Stimulated activated CD8-positive, alpha-beta memory T cell treated with anti-CD3 and anti-CD28 coated beads, Interleukin-4, amount 100 ng/mL, for 1 hour (primary cell): ENCODE measurements at places on chromosomes 12 and 14.

DNA sequence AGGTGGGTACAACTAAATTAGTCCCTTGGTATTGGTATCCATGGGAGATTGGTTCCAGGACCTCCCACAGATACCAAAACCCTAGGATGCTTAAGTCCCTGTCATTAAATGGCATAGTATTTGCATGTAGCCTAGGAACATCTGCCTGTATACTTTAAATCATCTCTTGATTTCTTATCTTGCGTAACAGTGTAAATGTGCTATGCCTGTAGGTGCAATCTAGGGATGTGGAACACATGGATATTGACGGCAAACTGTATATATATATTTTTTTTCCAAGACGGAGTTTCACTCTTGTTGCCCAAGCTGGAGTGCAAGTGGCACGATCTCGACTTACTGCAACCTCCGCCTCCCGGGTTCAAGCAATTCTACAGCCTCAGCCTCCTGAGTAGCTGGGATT lies 1.5 kb downstream of the KNTC1 start:
- no peak for DNase-seq

DNA sequence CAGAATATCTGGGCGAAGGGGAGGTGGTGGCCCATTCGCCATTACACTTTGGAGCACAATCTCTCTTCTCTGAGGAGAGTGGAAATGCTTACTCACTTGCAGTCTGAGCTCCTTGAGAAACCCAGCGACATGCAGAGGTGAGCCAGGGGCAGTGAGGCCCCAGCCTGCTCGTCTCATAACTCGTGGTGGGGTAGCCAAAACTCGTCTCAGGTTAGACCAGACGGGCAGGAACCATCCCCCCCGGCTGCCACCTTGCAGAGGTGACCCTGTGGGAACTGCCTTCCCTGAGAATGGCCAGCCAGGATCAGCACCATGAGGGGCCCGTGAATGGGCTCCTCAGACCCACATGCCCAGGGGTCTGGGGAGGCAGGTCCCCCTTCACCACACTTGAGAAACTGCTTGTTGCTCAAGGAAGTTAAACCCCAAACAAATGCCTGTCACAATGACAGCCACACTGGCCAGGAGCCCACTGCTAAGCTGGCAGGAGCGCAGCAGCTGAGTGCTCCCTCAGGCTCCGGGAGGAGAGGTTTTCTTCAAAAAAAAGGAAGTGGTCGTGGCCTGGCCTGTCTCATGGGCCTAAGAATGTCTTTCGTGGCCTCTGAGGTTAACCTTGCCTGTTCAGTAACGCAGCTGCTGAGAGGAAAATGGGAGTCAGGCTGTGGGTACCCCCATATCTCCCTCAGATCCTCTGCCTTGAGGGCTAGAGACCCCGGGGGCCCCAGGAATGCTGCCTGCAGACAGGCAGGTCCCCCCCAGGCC lies 9.2 kb upstream of the ALDH2 start:
- no peak for DNase-seq

DNA sequence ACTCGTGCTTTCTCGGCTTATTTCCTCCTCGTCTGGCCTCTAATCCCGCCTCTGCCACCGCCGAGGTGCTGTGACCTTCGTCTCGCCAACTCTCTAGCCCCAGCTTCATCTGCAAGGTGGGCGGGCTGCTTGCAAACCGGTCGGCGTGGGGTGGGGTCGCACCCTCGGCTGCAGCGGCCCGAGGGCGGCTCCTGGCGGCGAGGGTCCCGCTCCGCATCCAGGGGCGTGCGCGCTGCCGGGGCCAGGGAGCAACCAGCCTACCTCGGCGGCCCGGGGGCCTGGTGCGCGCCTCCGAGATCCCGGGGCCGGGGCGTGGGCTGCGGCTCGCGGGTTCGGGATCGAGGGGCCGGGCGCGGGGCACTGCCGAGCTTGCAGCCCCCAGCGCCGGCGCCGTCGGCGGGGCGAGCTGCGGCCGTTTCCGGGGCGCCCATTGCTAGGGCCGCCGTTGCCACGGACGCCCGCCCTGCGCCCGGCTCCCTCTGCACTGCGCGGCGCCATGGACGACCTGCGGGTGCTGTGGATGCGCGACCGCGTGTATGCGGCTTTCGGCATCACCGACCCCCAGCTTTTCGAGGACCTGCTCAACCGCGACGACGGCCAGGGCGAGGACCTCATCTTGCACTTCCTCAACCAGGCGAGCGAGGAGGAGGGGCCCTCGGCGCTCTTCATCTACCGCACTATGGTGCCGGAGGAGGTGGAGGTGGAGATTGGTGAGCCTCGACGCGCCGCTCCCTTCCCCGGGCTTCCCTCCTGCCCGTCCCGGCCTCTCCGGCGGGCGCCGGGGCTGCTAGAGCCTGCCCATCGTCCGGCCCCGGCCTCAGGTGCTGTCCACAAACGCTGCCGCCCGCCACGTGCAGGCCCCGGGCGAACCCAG lies at the start of gene DNAH10:
DNAH10 (plus strand) TSS at position 461 of the 874 bp plus-strand sequence; CDS start at position 497, 36 bp downstream.
- DNase-seq = no peak

GRCh38 chr12:112357214-112357613 lies 25.0 kb downstream of the HECTD4 start:
- no peak for DNase-seq

DNA sequence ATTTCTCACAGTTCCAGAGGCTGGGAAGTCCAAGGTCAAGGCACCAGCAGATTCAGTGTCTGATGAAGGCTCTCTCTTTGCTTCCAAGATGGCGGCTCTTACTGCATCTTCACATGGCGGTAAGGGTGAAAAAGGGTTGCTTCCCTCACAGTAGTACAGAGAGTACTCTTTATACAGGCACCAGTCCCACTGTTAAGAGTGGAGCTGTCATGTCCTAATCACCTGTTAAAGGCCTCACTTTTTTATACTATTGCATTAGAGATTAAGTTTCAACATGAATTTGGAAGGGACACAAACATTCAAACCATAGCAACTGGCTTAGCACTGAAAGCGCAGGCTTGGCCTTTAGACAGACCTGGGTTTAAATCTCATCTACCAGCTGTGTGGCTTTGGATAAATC lies 50.0 kb upstream of the TCL1A start:
- DNase-seq = no peak

- no peak for DNase-seq
These were observed 85.1 kb downstream of the DIP2B start for GRCh38 chr12:50589650-50590435.
